ENCODE measurements at places on chromosomes 6 and 20. TPM values are rescaled to one million over a fixed set of nuclear protein-coding genes. Genes with fewer than 3 reads are reported as not detected.

- no peak overlapping the region for H3K27ac ChIP-seq
- H3K4me1 ChIP-seq, result no peaks in the 10 kb centered on the region
- H3K4me3 ChIP-seq, result no peak overlapping the region
- no peak for DNase-seq
- peaks cover 2% of the 10 kb centered on the region for H3K27me3 ChIP-seq
Observed at GRCh38 chr6:65231616-65232015, 475.4 kb downstream of the EYS start.

DNA sequence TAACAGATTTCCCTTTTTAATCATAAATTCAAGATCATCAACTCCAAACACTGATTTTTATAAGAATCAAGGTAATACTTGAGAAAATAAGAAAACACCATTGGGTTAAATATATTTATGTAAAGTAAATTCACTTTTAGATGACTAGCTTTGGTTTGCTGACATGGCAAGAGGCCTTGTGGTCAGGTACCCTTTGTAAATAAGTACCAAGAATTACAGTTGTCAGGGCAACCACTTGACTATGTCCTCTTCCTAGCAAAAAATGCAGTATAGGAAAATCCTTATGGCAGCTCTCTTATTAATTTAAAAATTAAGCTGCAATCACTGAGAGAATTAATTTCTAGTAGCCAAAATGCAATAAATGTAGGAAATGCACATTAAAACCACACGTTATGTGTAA is 153.8 kb downstream of the INSM1 start:
- no peaks in the 10 kb centered on the region for H3K4me1 ChIP-seq
- no peak overlapping the region for H3K4me3 ChIP-seq
- H3K27me3 ChIP-seq, result no peaks in the 10 kb centered on the region
- no peak for DNase-seq
- no peak overlapping the region for H3K27ac ChIP-seq
- H3K36me3 ChIP-seq, result peaks cover 14% of the 10 kb centered on the region

DNA sequence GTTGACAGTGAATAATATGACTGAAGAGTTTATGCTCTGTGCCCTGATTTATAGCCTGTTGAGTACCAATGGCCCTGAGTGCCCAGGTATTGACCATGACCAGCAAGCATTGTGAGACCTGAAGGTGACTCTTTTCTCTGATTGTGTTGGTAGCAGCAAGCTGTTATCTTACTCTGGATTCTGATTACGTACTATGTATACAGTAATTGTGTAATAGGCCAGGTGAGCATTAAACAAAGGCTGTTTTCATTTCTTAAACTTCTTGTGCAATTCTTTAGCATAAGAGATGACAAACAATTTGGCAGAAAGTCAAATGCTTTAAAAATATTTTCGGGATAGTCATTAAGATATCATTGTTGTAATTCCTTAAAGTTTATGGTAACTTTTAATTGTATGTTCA is 111.7 kb upstream of the PTPRK start:
- no peaks in the 10 kb centered on the region for H3K36me3 ChIP-seq
- DNase-seq, result no peak
- H3K27me3 ChIP-seq, result no peaks in the 10 kb centered on the region
- H3K4me3 ChIP-seq, result no peak overlapping the region
- H3K27ac ChIP-seq, result no peak overlapping the region

Gene C20orf202
- total RNA-seq, result 0.22 TPM

GRCh38 chr20:2276015-2276414 is 19.8 kb upstream of the TGM3 start:
- no peak overlapping the region for H3K4me3 ChIP-seq
- DNase-seq, result no peak
- peaks cover 5% of the 10 kb centered on the region for H3K36me3 ChIP-seq
- no peaks in the 10 kb centered on the region for H3K4me1 ChIP-seq
- 0 out of 2 replicates have a peak, but pooled peaks cover 2% of the 10 kb centered on the region for H3K27me3 ChIP-seq

DNA sequence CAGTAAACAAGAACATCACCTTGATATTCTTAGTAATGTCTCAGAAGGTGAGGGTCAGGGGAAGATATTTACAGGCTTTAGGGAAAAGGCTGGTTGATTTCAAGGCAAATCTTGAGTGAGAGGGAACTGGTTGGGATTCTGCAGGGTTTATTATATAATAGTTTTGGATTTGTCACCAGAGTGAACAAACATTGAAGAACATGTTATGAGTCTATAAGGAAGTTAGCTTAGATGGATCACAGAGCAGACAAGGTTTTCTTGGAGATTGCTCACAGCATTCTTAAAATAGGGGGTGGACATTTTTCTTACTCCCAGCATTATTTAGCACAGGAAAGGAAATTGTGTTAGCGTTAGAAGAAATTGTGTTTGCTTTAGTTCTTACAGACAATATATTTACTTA is 324.9 kb downstream of the LAMA2 start:
- H3K4me3 ChIP-seq, result no peak overlapping the region
- DNase-seq, result no peak
- peaks cover 14% of the 10 kb centered on the region for H3K4me1 ChIP-seq
- no peaks in the 10 kb centered on the region for H3K36me3 ChIP-seq
- H3K27ac ChIP-seq, result no peak overlapping the region
- no peaks in the 10 kb centered on the region for H3K27me3 ChIP-seq

Gene HLA-DQA2
- total RNA-seq, result not detected

- H3K4me1 ChIP-seq, result no peaks in the 10 kb centered on the region
- H3K36me3 ChIP-seq, result peaks cover 4% of the 10 kb centered on the region
- H3K4me3 ChIP-seq, result no peak overlapping the region
- H3K27ac ChIP-seq, result no peak overlapping the region
- DNase-seq, result no peak
Observed at GRCh38 chr20:8829256-8829655, 239.6 kb upstream of the PLCB4 start.

DNA sequence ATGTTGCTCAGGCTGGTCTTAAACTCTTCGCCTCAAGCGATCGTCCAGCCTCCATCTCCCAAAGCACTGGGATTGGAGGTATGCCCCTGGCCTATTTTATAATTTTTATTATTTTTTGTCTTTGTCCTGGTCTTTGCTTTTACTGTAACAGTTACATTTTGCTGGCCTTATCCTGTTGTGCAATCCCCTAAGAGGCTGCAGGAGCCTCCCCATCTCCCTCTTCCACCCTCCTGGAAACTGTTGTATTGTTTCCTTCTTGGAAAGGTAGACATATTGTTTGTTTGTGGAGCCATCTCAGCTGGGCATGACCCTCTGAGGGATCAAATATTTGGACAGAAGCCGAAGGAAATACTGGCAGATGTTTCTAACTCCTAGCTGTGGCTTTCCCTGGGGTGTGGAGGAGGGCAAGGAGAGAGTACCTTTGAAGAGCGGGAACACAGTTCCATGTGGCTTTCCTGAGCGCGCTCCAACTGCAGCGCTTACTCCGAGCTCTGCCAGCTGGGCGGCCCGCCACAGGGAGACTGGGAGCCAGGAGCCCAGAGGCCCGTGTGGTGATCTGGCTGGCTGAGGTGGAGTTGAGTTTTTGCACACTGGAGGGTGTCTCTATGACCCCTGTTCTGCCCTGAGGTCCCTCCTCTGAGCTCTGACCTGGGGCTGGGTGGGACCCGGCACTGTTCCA is 4.9 kb downstream of the MAPK13 start:
- H3K4me3 ChIP-seq, result no peak overlapping the region
- H3K36me3 ChIP-seq, result no peaks in the 10 kb centered on the region
- peak overlapping the region; percentile 50 for H3K27ac ChIP-seq
- peaks cover 31% of the 10 kb centered on the region for H3K4me1 ChIP-seq

Gene CST7
- not detected for total RNA-seq

GRCh38 chr6:138222901-138223546 is 4.7 kb upstream of the PBOV1 start:
- no peak overlapping the region for H3K4me3 ChIP-seq
- no peak overlapping the region for H3K27ac ChIP-seq
- DNase-seq, result no peak
- no peaks in the 10 kb centered on the region for H3K27me3 ChIP-seq
- no peaks in the 10 kb centered on the region for H3K36me3 ChIP-seq

DNA sequence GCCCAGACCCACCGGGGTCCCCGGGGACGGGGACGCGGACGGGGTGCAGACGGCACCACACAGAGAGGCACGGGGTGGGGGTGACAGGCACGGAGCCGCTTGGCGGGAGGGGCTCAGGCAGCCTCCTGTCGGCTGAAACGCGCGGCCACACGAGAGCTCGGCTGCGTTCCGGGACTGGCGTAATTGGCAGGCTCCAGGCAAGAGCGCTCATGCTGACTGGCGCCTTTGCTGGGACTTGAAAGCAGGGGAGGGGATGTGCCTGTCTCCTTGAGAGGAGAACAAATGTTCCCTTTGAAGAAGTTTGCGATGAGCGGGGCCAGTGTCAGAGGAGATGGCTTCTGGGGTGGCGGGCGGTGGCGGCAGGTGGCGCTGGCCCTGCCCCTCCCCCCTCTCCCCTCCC is 25.8 kb downstream of the BHLHE23 start:
- no peak overlapping the region for H3K27ac ChIP-seq
- DNase-seq, result no peak
- H3K36me3 ChIP-seq, result no peaks in the 10 kb centered on the region
- peaks cover 8% of the 10 kb centered on the region for H3K27me3 ChIP-seq
- no peak overlapping the region for H3K4me3 ChIP-seq
- peaks cover 31% of the 10 kb centered on the region for H3K4me1 ChIP-seq

DNA sequence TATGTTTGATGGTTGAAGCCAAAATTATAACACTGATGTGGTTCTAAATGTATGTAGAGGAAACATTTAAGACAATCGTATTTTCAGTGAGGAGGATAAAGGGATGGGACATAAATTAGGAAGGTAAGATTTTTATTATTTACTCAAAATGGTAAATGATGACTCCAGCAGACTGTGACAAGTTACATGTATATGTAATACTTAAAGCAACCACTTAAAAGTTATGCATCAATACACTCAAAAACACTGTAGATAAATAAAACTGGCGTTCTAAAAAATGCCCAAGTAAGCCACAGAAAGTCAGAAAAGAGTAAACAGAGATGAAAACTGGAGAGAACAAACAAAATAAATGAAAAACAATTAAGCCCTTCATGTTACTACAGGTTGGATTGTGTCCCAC is 18.7 kb downstream of the HLA-DMB start:
- DNase-seq, result no peak
- no peak overlapping the region for H3K27ac ChIP-seq
- no peak overlapping the region for H3K4me3 ChIP-seq
- H3K36me3 ChIP-seq, result no peaks in the 10 kb centered on the region
- H3K27me3 ChIP-seq, result peaks cover 5% of the 10 kb centered on the region

Gene OTOR
- total RNA-seq, result not detected

DNA sequence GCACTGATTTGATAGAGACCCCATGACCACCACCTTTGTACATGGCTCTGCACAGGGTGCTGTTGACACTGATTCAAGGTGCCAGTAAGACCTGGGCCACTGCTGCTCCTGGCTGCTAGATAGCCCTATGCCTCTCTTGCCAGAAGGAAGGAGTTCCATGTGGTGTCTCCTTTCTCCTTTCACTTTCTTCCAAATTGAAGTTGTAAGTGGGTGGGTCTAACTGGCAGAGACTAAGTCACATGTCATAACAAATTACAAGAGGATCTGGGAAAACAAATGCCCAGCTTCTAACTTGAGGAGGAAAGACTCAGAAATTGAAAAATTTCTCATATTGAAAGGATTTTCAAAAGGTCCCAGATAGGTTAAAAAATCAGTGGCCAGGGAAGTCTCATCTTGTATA is 116.8 kb downstream of the TFAP2B start:
- no peaks in the 10 kb centered on the region for H3K36me3 ChIP-seq
- no peak for DNase-seq
- H3K4me3 ChIP-seq, result no peak overlapping the region
- H3K27me3 ChIP-seq, result no peaks in the 10 kb centered on the region
